Kidney glomerular epithelial cell (primary cell): ENCODE measurements at places on chromosomes 5 and 9.

- DNase-seq: peak; percentile 40
Observed at GRCh38 chr5:96714951-96715451, 52.8 kb downstream of the CAST start.

GRCh38 chr5:169175733-169176132 lies 125.2 kb downstream of the SLIT3 start:
- no peak for DNase-seq

DNA sequence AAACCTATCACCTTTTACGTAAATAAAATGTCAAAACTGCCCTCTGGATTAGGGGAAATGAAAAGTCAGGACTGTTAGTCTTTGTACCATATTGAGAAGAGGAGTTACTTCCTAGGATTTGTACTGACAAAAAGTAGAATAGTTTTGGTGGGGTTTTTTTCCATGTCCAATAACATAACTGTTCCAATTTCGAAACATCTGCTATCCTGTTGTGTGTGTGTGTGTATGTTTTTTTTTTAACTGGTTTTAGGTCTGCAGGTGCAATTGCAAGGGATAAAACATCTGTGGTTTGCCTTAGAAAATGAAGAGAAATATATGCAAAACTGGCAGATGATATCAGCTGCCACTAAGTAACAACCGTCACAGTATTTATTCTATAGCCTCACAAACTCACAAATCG lies 506.8 kb downstream of the NFIB start:
- no peak for DNase-seq

DNA sequence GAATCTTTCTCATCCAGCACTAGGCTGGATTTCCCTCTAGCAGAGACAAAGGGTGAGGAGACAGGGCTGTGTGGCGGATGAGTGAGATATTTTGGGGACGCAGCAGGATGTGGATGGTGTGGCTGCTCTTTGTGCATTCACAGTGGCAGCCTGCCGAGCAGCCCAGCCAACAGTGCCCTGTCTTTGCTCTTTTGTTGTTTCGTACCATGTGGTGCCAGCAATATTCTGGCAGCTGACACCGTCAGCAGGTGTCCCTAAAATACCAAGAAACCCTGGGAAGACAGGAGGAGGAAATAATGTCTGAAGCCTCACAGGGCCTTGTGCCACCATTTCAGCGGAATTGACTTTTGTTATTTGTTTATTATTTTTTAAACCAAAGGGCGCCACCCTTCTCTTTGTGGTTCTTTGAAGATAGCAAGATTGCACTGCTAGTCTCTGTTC lies 141.4 kb downstream of the CCDC192 start:
- DNase-seq: no peak

DNA sequence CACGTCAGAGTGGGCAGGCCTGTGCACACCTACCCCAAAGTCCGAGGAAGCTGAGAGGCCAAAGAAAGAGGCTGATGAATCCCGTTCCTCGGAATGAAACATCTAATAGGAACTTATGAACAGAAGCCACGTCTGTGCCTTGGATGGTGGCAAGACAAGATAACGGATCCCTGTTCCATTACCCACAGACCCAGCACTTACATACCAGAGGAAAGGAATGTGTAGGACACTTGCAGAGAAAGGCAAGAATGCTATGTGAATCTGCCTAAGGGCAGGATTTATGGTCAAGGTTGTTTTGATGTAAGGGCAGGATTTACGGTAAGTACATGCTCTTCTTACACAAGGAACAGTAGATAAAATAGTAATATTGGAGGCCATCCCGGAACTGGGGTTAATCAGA lies 93.2 kb downstream of the WDR41 start:
- DNase-seq: no peak

GRCh38 chr5:56479696-56480077 lies 246.6 kb upstream of the ANKRD55 start:
- DNase-seq: peak; percentile 65

DNA sequence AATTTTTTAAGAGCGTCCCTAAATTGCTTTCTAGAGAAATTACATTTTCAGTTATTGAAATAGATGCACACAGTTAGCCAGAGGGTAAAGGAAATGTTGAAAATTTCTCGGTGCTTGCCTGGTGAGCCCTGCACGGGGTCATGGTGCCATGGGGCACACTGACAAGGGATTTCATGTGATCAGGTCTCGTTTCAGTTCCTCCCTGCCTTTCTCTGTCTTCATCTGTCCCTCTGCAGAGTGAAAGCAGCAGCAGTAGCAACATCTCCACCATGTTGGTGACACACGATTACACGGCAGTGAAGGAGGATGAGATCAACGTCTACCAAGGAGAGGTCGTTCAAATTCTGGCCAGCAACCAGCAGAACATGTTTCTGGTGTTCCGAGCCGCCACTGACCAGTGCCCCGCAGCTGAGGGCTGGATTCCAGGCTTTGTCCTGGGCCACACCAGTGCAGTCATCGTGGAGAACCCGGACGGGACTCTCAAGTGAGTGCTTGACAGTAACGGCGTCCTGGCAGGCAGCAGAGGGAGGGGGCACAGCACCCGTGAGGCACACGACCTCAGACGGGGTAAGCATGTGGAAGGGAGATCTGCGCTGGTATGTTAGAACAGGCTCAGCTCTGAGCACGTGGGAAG lies 89.1 kb upstream of the OTULINL start:
- DNase-seq: no peak

GRCh38 chr5:73272351-73272750 lies 99.4 kb downstream of the TMEM174 start:
- no peak for DNase-seq

DNA sequence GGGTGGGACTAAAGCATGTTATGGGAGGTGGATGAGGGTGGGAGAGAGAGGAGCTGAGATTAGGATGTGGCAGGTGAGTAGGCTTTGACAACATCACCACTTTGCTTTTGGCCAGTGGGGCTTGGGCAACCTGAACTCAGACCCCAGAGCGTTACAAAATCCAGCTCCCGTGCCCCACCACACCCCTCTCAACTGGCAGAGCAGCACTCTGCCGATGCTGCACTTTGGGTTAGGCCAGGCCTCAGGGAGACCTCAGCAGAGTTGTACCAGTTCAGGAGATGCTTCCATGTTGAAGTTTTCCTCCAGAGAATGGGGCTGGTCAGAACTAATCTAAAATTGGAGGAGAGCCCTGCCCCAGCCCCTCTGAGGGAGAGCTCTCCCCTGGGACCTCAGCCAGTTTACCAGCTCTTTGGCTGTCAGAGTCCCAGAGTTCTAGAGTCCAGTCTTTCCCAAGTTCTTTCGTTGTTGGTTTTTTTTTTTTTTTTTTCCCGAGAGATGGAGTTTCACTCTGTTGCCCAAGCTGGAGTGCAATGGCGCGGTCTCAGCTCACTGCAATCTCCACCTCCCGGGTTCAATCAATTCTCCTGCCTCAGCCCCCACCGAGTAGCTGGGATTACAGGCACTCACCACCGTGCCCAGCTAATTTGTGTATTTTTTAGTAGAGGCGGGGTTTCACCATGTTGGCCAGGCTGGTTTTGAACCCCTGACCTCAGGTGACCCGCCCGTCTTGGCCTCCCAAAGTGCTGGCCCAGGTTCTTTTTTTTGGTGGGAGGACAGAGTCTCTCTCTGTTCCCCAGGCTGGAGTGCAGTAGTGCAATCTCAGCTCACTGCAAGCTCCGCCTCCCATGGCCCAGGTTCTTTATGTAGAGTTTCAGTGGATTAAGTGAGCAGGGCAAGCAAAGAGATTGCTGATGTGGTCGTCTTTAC lies 17.8 kb downstream of the NUDT2 start:
- DNase-seq: no peak

- DNase-seq: no peak
Observed at GRCh38 chr5:136023958-136024541, 4.7 kb upstream of the TGFBI start.

GRCh38 chr5:124919747-124920525 lies 173.5 kb upstream of the ZNF608 start:
- no peak for DNase-seq

DNA sequence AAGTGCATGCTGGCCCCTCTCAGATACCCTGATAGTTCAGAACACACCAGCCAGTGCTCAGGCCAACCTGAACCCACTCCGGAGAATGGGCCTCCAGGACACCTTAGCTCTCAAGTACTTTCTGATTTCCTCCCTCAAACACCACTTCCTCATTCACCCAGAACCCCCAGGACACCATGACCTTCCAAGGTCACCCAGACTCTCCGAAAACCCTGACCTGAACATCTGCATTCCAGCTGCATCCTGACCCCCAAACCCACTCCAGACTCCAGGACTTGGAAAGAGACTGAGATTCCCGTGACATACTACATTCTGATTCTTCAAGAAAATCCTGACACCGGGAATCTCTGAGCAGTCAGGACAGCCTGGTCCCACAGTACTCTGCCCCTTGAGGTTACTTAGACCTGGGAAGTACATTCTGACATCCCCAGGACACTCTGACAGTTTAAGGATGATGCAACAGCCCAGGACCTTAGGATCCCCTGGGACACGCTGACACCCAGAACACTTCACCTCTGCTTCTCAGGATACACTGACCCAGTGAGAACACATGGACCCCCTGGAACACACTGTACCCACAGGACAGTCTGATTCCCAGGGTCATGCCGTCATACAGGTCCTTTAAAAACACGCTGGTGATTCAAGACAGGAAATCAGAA lies 747 bp upstream of the PROP1 start:
- no peak for DNase-seq

- no peak for DNase-seq
Observed at GRCh38 chr5:115985802-115986757, 23.8 kb downstream of the LVRN start.

DNA sequence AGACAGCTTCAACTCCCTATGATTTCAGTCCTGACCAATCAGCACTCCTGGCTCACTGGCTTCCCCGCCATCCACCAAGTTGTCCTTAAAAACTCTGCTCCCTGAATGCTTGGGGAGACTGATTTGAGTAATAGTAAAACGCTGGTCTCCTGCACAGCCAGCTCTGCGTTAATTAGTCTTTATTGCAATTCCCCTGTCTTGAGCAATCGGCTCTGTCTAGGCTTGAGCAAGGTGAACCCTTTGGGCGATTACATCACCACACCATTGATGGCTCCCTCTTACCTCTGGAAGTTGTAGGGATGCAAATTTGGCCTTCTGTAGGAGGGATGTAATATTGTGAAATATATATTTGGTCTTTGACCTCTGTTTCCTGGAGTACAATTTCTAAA lies 2.9 kb upstream of the SLC23A1 start:
- no peak for DNase-seq

DNA sequence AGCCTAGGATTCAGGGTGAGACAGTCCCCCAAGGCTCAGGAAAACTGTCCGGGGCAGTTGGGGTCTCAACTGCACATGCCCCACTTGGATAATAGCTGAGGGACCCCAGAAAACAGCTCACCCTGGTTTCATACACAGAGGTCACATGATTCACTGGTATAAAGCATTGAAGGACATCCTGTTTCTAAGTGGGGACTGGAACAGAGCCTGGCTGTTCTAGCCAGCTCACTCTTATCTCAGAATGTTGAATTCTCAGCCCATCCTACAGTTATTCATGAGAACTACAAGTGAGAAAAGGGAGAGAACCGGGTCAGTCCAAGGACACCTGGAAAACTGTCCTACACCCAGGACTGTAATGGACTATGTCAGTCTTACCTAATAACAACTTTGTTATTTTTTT lies 170.9 kb downstream of the FGF1 start:
- DNase-seq: no peak

- no peak for DNase-seq
Observed at GRCh38 chr9:14756291-14756690, 33.8 kb upstream of the CER1 start.

- no peak for DNase-seq
Observed at GRCh38 chr5:81317536-81317935, 16.1 kb downstream of the ZCCHC9 start.

- DNase-seq: no peak
Observed at GRCh38 chr5:79699763-79700400, 10.2 kb downstream of the CMYA5 start.

- no peak for DNase-seq
Observed at GRCh38 chr9:129327552-129328328, 149.7 kb upstream of the IER5L start.

GRCh38 chr5:131279204-131279603 lies 15.4 kb downstream of the CDC42SE2 start:
- DNase-seq: no peak

- no peak for DNase-seq
Observed at GRCh38 chr9:121160025-121160424, 41.6 kb downstream of the RAB14 start.

- no peak for DNase-seq
Observed at GRCh38 chr9:135491764-135492163, 8.7 kb upstream of the MRPS2 start.

GRCh38 chr5:6781716-6782115 lies 68.5 kb downstream of the TENT4A start:
- peak; percentile 36 for DNase-seq

DNA sequence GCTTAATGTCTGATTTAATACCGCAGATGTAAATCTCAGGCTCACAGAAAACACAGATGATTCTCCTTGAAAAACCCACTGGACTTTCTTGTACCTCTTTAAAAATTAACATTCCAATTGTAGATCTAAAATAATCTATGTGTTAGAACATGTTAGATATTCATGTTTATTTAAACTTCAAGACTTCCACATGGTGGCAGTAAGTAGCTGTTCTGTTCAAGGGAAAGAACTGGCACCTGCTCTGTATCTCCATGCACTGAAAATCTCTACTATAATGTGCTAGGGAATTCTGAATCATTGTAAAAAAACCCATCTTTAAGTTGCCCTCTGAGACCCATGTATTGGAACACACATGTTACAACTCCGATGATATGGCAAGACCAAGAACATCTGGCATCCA lies 366.9 kb downstream of the DMRTA1 start:
- DNase-seq: peak; percentile 21

GRCh38 chr5:148186248-148187003 lies 16.4 kb upstream of the SPINK6 start:
- peak; percentile 51 for DNase-seq

- DNase-seq: no peak
Observed at GRCh38 chr5:103804711-103805110, 242.1 kb upstream of the NUDT12 start.
